Stimulated activated CD4-positive, alpha-beta T cell treated with anti-CD3 and anti-CD28 coated beads, Interleukin-4, amount 100 ng/mL, for 4 hours (primary cell): ENCODE measurements at places on chromosomes 5 and 9.

DNA sequence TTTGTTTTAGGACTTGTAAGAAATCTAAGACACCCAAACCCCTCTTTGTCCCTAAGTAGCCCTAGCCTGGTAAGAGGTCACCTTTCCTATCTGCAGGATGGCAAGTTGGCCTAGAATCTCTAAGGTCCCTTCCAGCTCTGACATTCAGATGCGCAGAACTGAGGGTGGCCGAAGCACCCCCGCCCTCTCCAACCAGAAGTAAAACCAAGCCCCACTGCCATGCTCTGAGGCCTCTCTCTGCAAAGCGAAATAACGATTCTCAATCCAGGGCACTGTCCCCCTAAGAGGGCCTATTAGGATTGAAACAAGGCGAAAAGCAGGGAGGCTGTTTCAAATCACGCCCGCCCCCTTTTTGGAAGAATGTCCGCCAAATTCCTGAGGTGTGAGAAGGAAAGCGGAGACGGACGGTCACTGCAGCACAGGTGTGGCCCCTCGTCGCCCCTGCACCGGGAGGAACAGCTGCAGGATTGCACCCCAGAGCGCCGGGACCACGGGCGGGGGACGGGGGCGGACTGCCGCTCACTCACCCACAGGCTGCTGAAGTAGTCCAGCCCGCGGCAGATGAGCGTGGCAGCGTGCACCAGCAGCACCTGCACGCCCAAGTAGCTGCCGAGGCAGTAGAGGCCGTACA lies 824 bp downstream of the TMEM245 start:
- DNase-seq: peak; percentile 46

DNA sequence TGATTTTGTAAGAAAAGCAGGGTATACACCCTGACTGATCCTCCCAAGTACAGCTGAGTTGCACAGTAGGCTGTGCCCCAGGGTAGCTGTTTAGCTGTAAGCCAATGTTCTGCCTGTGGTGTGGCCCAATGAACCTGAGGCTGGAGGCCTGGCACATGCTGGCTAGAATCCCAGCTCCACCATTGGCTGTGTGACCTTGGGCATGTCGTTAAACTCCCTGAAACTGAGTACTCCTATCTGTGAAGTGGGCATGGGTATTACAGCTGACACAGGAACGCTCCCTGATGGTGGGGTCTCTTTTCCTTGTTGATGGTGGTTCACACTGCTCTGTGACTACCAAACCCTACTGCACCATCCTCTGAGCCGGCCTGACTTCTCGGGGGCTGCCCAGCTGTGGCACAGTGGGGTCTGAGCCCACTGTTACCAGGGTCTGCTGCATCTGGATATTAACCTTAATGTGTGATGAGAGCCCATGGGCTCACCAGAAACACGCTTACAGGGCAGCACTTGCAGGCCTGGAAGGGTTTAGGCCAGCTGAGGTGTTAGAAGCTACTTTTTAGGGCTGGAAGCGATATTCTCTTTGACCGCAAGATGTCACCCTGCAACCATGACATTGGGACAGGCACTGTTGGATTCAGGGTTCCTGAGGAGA lies 7.0 kb upstream of the GADD45G start:
- peak; percentile 33 for DNase-seq

DNA sequence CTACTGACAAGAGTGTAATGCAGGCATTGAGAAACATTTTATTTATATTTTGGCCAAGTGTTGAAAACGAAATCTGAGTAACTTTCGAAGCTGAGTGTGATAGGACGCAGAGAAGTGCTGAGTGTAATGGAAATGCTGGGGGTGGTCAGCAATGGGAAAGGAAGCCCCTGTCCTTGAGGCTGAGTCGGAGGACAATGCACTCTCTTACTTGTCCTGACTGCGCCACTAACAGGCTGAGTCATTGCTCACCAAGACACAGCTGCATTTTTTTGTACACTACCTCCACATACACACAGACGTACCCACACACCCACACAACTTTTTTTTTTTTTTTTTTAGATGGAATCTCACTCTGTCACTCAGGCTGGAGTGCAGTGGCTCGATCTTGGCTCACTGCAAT lies 637.7 kb downstream of the SLCO4C1 start:
- no peak for DNase-seq

DNA sequence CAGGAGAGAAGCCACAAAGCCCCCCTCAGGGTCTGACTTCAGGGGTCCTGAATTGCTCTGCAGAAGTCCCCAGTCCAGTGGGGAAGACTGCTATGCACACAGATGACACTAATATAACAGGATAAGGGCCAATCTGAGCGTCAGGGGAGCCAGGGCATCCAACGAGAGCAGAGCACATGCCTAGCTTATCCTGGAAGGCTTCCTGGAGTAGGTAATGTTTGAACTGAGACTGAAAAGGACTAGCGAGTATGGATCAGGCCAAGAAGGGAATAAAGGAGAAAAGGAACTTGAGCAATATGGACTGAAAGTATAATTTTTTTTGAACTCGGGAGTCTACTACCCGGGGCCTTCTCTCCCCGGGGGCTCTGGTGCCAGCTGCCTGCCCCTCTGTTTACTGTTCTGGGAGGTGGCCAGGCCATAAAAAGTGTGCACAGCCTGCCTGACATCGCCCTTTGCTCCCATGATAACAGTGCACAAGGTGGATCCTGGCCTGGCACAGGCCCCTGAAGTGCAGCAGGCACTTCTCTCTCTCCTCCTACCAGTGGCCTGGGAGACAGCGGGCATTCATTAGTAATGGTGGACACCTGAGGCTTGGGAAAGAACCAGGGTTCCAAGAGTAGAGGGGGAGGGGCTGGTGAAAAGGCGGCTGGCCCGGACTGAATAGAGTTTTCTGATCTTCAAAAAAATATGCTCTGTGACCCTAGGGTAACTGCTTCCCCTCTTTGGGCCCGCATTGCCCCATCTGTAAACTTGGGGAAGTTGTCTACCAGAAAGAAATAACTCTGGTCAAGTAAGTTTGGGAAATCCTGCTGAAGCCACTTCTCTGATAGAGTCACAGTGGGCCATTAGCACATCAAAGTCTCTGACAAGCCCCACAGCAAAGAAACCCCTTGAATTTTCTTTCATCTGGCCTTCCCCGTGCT lies 4.6 kb upstream of the SLC6A7 start:
- DNase-seq: no peak

GRCh38 chr9:21873540-21874221 lies 71.2 kb downstream of the MTAP start:
- DNase-seq: no peak

- DNase-seq: no peak
Observed at GRCh38 chr5:125696762-125697161, 726.4 kb upstream of the GRAMD2B start.

- DNase-seq: no peak
Observed at GRCh38 chr9:135303280-135303647, 176.3 kb upstream of the PPP1R26 start.

DNA sequence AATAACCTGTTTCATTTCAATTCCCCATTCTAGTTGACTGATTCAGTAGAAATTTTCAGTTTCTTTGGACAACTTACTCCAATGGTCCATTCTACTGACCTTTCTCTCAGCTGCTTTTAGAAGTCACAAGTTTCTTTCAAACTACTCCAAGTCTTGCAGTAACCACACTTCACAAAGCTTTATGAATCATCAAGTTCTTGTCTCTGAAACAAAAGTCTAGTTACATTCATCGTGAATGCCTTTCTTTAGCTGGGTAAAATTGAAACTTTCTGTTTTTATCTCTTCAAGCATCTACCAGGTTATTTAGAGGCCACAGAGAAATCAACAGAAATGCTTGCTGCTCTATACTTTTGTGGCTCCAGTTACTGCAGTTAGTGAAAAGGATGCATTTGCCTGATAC lies 405.4 kb downstream of the TMEM232 start:
- DNase-seq: no peak

GRCh38 chr5:174378121-174378874 lies 332.8 kb downstream of the NSG2 start:
- DNase-seq: no peak
